ENCODE measurements at places on chromosomes 3 and 15. TPM values are rescaled to one million over a fixed set of nuclear protein-coding genes. Genes with fewer than 3 reads are reported as not detected.

TLR9 gene
- not detected for total RNA-seq

B3GNT5 gene
- 3.2 TPM for total RNA-seq

SYNPR gene
- total RNA-seq, result not detected

PROS1 gene
- total RNA-seq, result 12.1 TPM

HOMER2 gene
- 1.3 TPM for total RNA-seq

WDR49 gene
- total RNA-seq, result 0.32 TPM

PAK6 gene
- total RNA-seq, result under 0.01 TPM

WNT5A gene
- total RNA-seq, result 1,105 TPM

BUB1B gene
- 19.9 TPM for total RNA-seq

SV2B gene
- total RNA-seq, result not detected

RAB6B gene
- 0.86 TPM for total RNA-seq

SKOR1 gene
- total RNA-seq, result not detected

EOMES gene
- not detected for total RNA-seq

LRRC49 gene
- 10.3 TPM for total RNA-seq

BLOC1S6 gene
- 87.2 TPM for total RNA-seq

LRRN1 gene
- under 0.01 TPM for total RNA-seq

ALDH1A2 gene
- total RNA-seq, result 2.9 TPM

PLSCR5 gene
- total RNA-seq, result not detected

RYK gene
- 161 TPM for total RNA-seq

MCF2L2 gene
- total RNA-seq, result 0.64 TPM

GPR176 gene
- 120 TPM for total RNA-seq

GPX1 gene
- 272 TPM for total RNA-seq

CCDC9B gene
- total RNA-seq, result 40.3 TPM

TMEM207 gene
- total RNA-seq, result not detected

TRPM7 gene
- total RNA-seq, result 58.3 TPM

HYKK gene
- total RNA-seq, result 2.3 TPM

SGO1 gene
- total RNA-seq, result 7.8 TPM

BFSP2 gene
- total RNA-seq, result not detected

PIF1 gene
- total RNA-seq, result 9.7 TPM

OR5H15 gene
- total RNA-seq, result not detected

ALPK3 gene
- 0.86 TPM for total RNA-seq

GOLGA8A gene
- total RNA-seq, result 11.2 TPM

PAQR5 gene
- 0.97 TPM for total RNA-seq

CHRM5 gene
- total RNA-seq, result under 0.01 TPM

PEX5L gene
- under 0.01 TPM for total RNA-seq

MAGEF1 gene
- total RNA-seq, result 23.7 TPM

AHSG gene
- total RNA-seq, result not detected

RLBP1 gene
- total RNA-seq, result not detected

RARB gene
- total RNA-seq, result 21.6 TPM

IVD gene
- total RNA-seq, result 26.7 TPM

CHDH gene
- 0.32 TPM for total RNA-seq

HGD gene
- 0.43 TPM for total RNA-seq

CPNE9 gene
- not detected for total RNA-seq

CASR gene
- not detected for total RNA-seq

FAM3D gene
- total RNA-seq, result not detected

TRH gene
- total RNA-seq, result not detected

AADAC gene
- 0.32 TPM for total RNA-seq

APPL1 gene
- 33.5 TPM for total RNA-seq

ARGFX gene
- not detected for total RNA-seq

CHRFAM7A gene
- total RNA-seq, result under 0.01 TPM

SLC2A2 gene
- total RNA-seq, result under 0.01 TPM

STRA6 gene
- total RNA-seq, result 52.7 TPM

Data from fibroblast of villous mesenchyme (primary cell).